ENCODE measurements at places on chromosomes 7 and 10.

DNA sequence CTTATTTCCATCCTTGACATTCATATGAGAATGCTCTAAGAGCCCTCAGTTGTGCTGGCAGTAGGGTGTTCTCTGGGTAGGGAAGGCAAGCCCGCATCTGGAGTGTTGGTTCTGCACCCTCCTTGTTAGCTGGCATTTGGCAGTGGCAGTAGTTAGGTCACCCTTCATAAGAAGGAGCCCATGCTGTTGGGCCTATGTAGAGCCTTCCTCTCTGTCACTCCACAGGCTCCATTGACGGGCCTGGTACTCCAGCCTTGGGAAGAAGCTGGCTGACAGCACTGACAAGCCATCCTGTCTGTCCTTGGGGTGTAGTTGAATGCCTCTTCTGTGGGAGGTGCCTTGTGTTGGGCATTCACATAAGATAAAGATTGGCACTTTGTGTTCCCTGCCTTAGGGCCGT is 89.7 kb downstream of the BMPR1A start:
- no peak for DNase-seq

GRCh38 chr7:98038731-98039130 is 48.7 kb upstream of the OCM2 start:
- DNase-seq = no peak

DNA sequence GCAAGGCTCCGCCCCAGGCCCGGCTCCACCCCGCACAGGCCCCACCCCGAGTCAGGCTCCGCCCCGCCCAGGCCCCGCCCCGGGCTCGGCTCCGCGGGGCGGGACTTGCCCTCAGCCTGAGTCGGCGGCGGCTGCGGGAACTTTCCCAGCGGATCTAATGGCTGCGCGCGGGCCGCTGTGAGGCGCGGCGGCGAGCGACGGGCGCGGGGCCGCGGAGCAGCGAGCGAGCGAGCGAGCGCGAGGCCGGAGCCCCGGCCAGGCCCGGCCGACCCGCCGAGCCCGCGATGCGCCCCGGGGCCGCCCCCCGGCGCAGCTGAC is at the start of gene INPP5A:
Gene INPP5A, plus strand, starts transcription at position 104 of the 318 bp plus-strand sequence. CDS start 310 bp downstream, outside the sequence.
- DNase-seq = no peak

DNA sequence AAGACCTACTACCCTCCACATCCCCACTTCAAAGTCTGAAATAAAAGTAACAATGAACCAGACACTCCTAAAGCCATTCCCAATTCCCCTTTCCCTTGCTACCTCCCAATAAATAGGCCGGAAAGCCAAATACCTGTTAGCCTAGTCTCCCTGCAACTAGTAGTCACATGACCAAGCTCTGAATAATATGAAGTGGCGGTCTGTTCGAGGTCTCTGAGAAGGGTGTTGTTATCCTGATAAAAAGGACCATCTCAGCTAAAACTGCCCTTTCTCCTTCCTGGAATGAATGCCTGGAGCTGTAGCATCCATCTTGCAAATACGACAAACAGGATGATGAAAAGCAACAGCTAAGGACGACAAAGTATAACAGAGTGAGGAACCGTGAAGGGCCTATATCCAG is 6.0 kb downstream of the KIF5B start:
- DNase-seq = peak; percentile 2

- peak; percentile 25 for DNase-seq
Measured at GRCh38 chr10:89078724-89079672, 88.4 kb downstream of the FAS start.

DNA sequence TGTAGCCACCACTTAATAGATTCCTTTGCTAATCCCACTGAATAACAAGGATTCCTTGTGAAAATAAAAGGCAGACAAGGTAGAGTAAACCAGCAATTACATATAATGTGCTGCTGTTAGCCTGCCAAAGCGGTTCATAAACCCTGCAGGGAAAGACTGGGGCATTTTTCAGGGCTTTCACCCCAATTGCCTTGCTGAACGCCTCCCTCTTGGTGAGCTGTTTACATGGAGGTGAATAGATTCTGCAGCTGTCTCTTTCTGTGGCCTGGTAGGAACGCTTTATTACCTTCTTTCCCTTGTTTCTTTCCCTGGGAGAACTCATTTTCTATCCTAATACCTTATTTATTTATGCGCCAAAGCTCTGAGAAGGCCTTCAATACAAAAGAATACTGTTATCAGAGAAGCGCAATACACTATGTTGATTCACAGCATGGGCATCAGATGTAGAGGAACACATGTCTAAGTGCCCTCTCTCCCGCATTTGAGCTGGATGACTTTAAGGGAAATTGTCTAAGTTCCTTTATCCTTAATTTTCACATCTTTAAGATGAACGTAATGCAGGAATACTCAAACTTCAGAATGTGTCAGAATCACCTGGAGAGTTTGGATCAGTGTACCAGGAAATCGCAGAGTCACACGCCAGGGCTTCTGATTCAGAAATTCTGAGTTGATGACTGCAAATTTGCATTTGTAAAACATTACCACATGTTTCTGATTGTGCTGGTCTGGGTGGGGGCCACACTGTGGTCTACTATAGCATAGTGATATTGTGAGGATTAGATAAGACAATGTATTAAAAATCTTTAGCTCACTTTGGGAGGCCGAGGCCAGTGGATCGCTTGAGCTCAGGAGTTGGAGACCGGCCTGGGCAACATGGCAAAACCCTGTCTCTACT is 1203.8 kb downstream of the SORCS3 start:
- no peak for DNase-seq

- no peak for DNase-seq
Measured at GRCh38 chr7:157616426-157616825, 279.6 kb downstream of the DNAJB6 start.

All from EL (cell line).